CD8-positive, alpha-beta memory T cell (primary cell): ENCODE measurements at places on chromosomes 1 and 21. TPM values are rescaled to one million over a fixed set of nuclear protein-coding genes. Genes with fewer than 3 reads are reported as not detected.

LCE6A gene
- not detected for polyA plus RNA-seq

RORC gene
- polyA plus RNA-seq: 46.4 TPM

RNU1-2 gene
- polyA plus RNA-seq: not detected

CNR2 gene
- polyA plus RNA-seq: 5.3 TPM

LDLRAD1 gene
- polyA plus RNA-seq: not detected
